ENCODE measurements at places on chromosomes 11 and 22.

DNA sequence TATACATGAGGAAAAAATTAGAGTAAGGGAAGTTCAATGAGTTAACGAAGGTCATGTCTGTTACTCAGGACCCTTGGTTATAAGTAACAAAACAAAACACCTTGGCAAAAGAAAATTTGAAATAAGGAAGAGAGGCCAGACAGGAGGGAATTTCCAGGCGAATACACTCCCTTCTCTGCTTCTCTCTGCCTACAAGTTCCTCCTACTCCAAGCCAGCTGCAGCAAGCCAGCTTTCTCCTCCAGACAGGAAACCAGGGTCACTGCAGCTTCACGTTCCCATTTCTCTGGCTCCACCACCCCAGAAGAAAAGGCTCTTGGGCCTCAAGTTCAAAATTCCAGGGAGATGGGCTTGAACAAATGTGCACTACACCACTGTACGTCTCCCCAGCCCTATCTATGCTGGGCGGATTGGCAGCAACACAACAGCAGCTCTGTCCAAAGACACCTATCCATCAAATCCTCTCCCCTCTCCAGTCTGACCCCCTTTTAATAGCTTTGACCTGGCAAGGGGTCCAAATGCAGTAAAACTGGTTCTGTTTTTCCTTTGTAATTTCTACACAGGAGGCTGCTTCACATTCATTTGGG lies 27.7 kb downstream of the SMCO4 start:
- H3K36me3 ChIP-seq, result no peaks in the 10 kb centered on the region
- H3K27me3 ChIP-seq, result no peaks in the 10 kb centered on the region
- H3K4me3 ChIP-seq, result no peak overlapping the region
- H3K4me1 ChIP-seq, result peaks cover 6% of the 10 kb centered on the region
- no peak overlapping the region for H3K27ac ChIP-seq
- no peak for DNase-seq

DNA sequence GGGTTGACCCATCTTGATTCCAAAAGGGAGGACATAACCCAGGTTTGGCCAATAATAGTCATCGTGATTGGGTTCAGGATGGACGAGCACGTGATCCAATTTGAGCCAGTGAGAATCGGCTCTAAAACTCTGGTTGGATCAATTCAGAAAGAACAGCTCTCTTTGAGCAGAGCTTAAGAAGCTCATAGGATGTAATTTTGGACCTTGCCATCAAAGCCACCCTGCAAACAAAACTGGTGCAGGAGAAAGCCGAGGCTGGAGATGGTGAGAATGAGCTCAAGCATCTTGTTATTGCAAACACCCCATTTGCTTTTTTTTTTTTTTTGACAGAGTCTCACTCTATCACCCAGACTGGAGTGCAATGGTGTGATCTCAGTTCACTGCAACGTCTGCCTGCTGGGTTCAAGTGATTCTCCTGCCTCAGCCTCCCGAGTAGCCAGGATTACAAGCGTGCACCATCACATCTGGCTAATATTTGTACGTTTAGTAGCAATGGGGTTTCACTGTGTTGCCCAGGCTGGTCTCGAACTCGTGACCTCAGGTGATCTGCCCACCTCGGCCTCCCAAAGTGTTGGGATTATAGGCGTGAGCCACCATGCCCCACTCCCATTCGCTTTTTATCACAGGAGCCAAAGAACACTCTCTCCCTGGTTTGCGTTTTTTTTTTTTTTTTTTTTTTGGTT lies 13.8 kb upstream of the MIAT start:
- no peak for DNase-seq
- no peaks in the 10 kb centered on the region for H3K27me3 ChIP-seq
- H3K27ac ChIP-seq, result peak overlapping the region; percentile 86
- H3K36me3 ChIP-seq, result no peaks in the 10 kb centered on the region
- peak overlapping the region; percentile 73 for H3K4me3 ChIP-seq

DNA sequence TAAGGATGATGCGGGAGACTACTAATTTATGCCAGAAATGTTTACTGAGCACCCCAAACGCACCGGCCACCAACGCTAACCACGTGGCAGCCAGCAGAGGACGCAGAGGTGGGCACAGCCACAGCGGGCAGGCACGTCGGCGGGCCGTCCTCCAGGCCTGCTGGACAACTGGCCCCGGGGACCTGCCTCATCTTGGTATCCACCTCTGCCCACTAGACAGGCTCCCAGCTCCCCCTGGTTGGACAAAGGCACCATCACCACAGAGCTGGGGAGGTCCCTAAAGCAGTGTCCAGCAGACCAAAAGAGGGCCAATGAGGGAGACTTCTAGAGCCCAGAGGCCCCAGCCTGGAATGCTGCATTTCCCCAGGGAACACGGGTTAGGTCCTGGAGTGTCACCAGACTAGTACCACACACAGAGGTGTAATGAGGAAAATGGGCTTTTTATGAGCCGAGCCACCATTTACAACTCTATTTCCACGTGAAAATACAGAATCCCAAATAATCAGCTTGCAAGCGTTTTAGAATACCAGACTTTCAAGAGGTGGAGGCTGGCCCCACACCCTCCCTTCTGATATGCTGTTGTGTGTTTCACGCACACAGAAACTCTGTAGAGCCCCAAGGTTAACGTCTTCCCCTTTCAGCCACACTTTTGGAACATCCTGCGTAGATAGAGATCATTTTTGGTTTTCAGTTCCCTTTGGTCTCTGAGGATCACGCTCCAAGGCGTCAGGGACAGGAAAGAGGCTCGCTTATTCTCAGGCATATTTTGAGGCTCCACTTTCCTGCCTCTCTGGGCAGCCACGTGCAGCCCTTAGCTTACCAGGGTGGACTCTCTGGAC lies 23.7 kb upstream of the BID start:
- no peak overlapping the region for H3K4me3 ChIP-seq
- H3K27me3 ChIP-seq, result no peaks in the 10 kb centered on the region
- H3K4me1 ChIP-seq, result peaks cover 19% of the 10 kb centered on the region
- no peak for DNase-seq
- no peaks in the 10 kb centered on the region for H3K36me3 ChIP-seq

DNA sequence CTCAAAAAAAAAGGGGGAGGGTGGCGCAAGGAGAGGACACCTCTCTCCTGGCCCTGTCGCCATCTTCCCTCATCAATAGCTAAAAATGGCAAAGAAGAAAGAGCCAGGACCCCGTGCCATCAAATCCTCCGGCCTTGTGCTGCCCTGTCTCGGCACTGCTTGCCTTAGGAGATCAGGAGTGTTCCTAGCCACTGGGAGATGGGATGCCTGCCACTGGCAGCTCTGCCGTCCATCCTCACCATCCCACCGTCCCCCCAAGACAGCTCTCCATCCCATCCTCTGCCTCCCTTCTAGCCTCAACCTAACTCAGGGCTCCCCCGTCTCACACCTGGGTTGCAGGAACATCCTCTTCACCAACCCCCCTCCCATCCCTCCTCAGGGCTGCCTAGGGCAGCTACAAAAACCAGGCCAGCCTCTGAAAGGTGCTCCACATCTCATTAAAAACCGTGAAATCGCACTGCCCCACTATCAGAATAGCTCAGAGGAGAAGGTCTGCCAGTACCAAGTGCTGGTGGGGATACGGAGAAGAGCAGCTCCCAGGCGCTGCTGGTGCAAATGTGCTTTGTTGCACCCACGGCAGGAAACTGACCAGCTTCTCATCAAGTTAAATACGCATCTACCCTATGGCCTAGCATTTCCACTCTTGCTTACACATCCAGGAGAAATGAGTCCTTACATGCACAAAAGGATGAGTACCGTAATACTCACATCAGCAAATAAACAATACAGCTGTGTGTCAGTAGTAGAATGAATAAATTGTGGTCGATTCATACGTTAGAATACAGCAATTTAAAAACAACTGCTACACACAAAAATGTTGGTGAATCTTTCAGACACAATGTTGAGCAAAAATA lies 31.7 kb upstream of the GCAT start:
- no peaks in the 10 kb centered on the region for H3K27me3 ChIP-seq
- H3K27ac ChIP-seq, result no peak overlapping the region
- no peaks in the 10 kb centered on the region for H3K4me1 ChIP-seq

GRCh38 chr11:82523141-82523540 lies 210.5 kb downstream of the FAM181B start:
- no peak overlapping the region for H3K27ac ChIP-seq
- H3K4me1 ChIP-seq, result no peaks in the 10 kb centered on the region
- DNase-seq, result no peak
- H3K27me3 ChIP-seq, result no peaks in the 10 kb centered on the region
- H3K36me3 ChIP-seq, result no peaks in the 10 kb centered on the region

DNA sequence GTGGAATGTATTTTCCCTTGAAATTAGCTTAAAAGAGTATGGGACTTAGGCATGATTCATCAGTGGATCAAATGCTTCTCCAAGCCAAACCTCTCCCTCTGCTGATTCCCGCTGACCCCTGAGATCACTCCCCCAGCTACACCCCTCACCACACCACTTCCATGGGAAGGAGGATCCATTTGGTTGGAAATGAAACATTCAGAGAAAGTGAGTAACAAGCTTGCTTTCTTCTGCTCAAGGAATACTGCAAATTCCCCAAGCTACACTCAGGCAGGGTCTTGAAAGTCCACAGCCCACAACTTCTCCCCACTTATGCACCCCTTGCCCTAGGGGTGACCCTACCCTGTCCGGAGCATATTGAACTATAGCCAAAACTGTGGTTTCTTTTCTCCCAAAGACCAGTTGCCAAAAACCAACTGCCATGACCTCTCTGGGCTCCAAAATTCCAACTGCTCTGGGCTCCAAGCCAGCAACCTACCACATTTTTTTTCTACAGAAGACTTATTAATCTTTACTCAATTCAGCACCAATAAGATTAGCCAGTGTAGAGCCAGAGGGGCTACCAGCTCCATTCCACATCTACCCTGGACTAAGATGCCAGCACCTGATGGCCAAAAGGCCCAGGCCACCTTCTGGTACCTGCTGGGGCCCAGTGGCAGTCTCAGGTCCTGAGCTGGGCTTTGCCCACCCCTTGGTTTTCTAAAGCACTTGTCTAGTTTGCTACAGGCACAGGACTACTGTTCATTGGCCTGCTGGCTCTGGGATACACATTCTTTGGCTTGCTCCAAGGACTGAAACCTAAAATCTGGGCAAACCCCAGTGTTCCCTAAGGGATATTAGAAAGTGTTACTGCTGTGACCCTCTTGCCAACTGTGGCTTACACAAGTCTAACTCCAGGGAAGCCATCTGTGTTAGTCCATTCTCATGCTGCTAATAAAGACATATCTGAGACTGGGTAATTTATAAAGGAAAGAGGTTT lies 101.1 kb downstream of the MICAL3 start:
- no peak for DNase-seq
- H3K27ac ChIP-seq, result no peak overlapping the region
- H3K4me1 ChIP-seq, result peaks cover 27% of the 10 kb centered on the region

DNA sequence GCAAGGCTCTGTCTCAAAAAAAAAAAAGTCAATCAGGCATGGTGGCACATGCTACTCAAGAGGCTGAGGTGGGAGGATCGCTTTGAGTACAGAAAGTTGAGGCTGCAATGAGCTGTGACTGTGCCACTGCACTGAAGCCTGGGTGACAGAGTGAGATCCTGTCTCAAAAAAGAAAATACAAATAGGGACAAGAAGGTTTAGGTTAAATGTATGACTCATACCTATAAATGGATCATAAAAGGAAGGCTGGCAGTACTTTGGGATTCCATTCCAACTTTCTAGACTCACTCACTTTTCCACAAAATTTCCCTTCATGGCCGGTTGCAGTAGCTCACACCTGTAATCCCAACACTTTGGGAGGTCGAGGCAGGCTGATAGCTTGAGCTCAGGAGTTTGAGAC lies 25.6 kb upstream of the OSBP start:
- H3K27me3 ChIP-seq, result no peaks in the 10 kb centered on the region
- H3K4me1 ChIP-seq, result no peaks in the 10 kb centered on the region
- H3K36me3 ChIP-seq, result peaks cover 81% of the 10 kb centered on the region
- H3K27ac ChIP-seq, result no peak overlapping the region
- H3K4me3 ChIP-seq, result no peak overlapping the region

- no peak overlapping the region for H3K4me3 ChIP-seq
- H3K27ac ChIP-seq, result peak overlapping the region; percentile 80
- no peaks in the 10 kb centered on the region for H3K27me3 ChIP-seq
- peak; percentile 46 for DNase-seq
Measured at GRCh38 chr22:35409783-35410662, 10.1 kb downstream of the MCM5 start.

Data from activated naive CD8-positive, alpha-beta T cell treated with anti-CD3 and anti-CD28 coated beads, Interleukin-2, amount 50 U/mL, for 24 hours (primary cell).